CD4-positive, alpha-beta memory T cell (primary cell): ENCODE measurements at places on chromosomes 4 and X.

- no peak for DNase-seq
Measured at GRCh38 chrX:67585401-67585800, 41.6 kb downstream of the AR start.

GRCh38 chr4:38090455-38091246, 130.5 kb downstream of the PTTG2 start:
- DNase-seq: no peak

GRCh38 chrX:20452487-20452886, 185.8 kb upstream of the RPS6KA3 start:
- DNase-seq: no peak

DNA sequence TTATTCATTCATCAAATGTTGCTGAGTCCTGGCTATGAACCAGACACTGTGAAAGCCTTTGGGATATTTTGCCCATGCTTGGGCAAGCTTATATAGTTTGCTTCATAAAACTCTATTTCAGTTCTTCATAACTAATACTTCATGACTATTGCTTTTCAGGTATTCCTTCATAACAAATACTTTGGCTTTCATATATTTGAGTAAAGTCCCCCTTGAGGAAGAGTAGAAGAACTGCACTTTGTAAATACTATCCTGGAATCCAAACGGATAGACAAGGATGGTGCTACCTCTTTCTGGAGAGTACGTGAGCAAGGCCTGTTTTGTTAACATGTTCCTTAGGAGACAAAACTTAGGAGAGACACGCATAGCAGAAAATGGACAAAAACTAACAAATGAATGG, 1.7 kb upstream of the AFP start:
- no peak for DNase-seq

GRCh38 chrX:71098302-71098701, 2.7 kb downstream of the FOXO4 start:
- DNase-seq: peak; percentile 83

- DNase-seq: no peak
Measured at GRCh38 chrX:104254442-104255115, at the start of gene ESX1. Gene ESX1, minus strand, starts transcription at chrX:104254933. Its CDS starts 84 bp downstream, at chrX:104254849.

- DNase-seq: no peak
Measured at GRCh38 chr4:157775971-157776370, 396.9 kb downstream of the GASK1B start.

DNA sequence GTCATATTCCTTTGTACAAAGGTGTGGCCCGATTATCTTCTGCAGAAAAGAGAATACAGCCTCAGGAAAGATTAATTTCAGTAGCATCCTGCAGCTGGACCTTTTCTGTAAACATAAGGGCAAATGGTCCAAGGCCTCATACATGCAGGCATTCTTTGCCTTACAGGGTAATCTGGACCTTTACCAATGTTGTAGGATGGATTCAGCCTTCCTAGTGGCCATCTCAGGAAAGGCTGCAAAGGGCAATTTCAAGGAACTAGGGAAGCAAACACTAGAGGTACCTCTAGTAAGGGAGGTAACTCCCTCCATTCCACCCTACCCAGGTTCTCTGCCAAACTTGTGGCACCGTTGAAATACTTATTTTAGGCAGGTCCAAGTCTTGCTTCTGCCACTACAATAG, 43.0 kb downstream of the UGT2B28 start:
- no peak for DNase-seq

- DNase-seq: no peak
Measured at GRCh38 chr4:152398060-152398459, 137.8 kb downstream of the FBXW7 start.

DNA sequence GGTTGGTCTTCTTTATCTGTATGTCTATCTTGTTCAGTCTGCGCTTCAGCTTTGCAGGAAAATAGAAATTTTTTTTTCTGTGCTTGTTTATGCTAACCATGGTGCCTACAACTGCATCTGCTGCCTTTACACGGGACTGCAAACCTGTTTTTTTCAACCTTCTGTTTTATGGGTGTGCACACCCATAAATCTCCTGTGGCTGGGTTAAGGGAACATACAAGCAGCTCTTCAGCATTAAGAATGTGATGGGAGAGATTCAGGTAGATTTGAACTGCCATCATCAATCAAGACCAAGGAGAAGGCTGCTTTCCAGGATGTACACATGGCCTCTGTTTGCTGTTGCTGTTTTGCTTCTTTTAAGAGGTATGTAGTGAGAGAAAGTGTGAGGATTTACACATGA, 502.9 kb downstream of the ANKRD50 start:
- no peak for DNase-seq

DNA sequence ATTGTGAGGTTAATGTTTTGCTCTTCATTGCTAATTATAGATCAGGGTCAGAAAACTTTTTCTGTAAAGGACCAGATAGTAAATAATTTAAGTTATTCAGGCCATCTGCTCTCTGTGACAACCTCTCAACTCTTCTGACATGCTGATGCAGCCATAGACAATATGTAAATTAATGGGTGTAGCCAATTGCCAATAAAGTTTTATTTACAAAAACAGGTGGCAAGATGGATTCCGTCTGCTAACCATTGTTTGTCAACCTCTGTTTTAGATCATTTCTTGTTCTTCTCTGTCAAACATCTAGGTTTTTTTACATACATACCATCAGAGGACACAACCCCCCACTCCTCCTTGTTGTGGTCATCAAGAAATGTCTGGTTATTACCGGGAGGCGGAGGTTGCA, 33.7 kb downstream of the ASB9 start:
- no peak for DNase-seq

DNA sequence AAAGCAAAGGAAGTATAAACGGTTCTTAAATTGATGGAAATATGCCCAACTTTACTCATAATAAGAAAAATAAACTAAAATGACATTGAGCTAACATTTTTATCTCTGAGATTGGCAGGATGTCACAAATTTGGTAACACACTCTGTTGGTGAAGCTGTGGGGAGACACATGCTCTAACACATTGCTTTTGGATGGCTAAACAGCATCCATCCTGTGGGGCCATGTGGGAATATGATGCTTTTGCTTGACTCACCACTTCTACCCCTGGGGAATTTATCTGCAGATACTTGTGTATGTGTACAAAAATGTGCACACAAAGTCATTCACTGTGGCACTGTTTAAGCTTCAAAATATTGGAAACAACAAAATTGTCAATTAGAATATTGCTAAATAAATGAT, 100.2 kb downstream of the ANAPC4 start:
- DNase-seq: no peak

DNA sequence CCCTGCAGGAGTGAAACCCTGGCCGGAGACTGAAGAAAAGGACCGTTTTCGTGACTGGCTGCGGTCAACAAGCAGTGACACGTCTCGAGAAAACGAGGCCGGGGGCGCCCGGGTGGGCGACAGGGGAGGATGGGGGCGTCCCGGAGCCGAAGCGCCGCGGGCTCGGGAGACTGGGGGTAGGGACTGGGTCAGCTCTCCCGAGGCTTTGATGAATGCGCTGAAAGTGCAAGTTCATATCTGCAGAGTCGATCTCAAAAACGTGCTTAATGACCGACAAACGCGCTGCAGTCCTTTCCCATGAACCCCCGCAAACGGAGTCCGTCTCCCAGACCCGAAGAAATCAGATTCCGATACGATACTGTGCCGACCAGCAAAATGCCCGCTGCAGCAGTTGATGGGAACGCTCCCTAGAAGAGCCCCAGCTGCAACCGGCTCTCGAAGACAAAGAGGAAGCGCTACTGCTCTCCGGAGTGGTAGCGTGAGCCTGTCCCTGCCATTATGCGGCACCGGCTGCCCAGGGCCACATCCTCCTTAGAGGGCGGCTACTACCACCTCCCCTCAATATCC, 806 bp upstream of the CD99L2 start:
- peak; percentile 29 for DNase-seq

DNA sequence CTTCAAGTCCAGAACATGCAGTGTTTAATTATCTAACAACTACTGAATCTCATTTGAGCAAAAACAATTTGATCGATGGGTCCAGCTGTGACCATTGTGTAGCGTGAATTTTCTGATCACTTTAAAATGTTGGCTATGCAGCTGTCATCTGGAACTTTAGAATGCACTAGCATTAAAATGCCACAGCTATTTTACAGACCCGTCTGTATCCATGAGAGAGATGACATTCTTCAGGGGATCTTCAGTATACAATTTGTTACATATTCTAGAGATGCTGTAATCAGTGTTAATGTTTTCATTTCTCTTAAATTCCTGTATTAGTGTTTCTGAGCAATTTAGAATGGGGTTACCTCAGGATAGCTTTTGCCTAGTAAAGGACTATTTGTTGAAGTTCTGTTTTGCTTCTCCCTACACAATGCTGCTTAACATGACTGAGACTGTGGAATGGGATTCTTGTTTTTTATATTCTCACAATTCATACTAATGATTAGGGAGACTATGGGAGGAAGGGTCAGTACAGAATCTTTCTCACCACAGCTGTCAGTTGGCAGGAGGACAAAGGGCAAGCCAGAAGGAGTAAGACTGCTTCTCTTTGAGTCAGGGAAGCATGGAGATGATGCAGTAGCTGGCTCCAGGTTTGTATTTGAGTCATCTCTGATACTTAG, 13.2 kb upstream of the CTSO start:
- DNase-seq: no peak

- DNase-seq: no peak
Measured at GRCh38 chr4:151460434-151460833, 51.5 kb downstream of the FHIP1A start.

DNA sequence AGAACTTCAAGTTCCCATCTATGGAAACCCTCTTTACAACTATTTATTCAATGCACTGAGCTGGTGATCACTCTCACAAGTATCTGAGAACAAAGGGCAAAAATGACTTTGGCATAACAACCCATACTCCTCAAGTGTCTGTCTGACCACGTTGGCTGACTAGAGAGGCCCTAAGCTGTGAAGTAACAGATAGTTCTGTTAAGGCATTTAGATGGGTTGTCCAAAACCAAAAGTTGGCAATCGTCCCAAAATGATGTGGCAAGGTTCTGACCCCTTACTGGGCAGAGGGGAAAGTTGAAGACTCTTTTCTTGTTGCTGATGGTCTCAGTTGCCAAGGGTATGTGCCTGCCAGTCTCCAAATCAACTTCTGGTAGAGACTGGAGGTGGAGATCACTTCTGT, 524.8 kb downstream of the PPARGC1A start:
- no peak for DNase-seq

- no peak for DNase-seq
Measured at GRCh38 chrX:150548251-150548650, 20.2 kb upstream of the MTM1 start.

GRCh38 chr4:1239950-1240307, 9.0 kb downstream of the CTBP1 start:
- no peak for DNase-seq

- no peak for DNase-seq
Measured at GRCh38 chr4:7129871-7130620, 62.2 kb upstream of the GRPEL1 start.

GRCh38 chr4:176467001-176467400, 147.2 kb downstream of the SPCS3 start:
- DNase-seq: no peak

- DNase-seq: no peak
Measured at GRCh38 chr4:158750379-158750778, 18.4 kb upstream of the FNIP2 start.

- DNase-seq: no peak
Measured at GRCh38 chr4:174591243-174592021, 69.1 kb upstream of the HPGD start.

GRCh38 chr4:57405359-57405758, 295.2 kb upstream of the IGFBP7 start:
- DNase-seq: no peak

GRCh38 chr4:110865611-110866259, 242.9 kb upstream of the PITX2 start:
- DNase-seq: no peak

- DNase-seq: no peak
Measured at GRCh38 chr4:136651278-136651667, 881.0 kb downstream of the PCDH18 start.
